ENCODE measurements at places on chromosomes 7 and 10.

GRCh38 chr7:77540402-77540822 lies 3.3 kb downstream of the PTPN12 start:
- DNase-seq, result no peak

DNA sequence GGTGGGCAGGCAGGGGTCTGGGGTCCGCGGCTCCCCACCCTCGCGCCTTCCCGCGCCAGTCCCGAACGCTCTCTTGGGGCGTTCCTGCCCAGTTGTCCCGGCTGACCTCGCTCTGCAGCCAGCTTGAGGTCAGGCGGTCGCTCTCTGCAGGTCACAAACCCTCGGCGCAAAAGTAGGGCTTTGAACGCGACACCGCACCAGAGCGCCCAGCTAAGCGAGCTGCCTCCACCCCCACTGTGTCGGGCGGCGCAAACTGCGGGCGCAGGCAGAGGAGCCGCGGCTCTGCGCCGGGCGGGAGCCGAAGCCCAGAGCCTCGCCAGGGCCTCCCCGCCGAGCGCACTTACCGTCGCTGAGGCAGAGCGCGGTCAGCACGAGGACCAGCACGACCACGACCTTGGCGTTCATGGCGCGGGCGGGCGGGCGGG lies 284 bp downstream of the CXCL12 start:
- no peak for DNase-seq

DNA sequence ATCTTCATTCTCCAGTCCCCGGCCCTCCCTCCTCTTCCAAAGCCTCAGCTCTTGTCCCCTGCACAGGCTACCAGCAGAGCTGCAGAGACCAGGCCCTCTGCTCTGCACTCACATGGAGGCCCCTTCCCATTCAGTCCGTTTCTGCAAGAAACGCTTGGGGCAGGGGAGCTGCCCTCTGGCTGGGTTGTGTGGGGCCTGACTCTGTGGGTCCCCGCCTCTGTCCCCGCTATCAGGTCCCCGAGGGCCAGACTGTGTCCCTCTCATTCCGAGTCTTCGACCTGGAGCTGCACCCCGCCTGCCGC lies 1.5 kb downstream of the PCOLCE start:
- DNase-seq, result no peak

DNA sequence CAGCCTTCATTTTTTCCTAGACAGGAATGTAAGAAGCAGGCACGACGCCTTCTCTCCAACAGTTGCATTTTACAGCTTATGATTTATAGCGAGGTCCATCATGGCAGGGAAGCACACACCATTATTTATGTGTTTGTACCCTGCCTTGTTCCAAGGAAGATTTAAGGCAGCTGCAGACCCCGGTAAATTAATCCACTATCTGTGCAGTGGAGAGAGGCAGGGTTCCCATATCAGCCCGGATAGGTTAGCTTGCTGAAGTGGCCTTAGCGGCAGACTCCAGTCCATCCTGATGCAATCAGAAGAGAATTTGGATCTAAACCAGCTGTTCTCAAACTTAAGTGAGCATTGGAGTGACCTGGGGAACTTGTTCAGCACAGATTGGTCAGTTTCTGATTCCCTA lies 359.4 kb downstream of the GALNT17 start:
- DNase-seq, result peak; percentile 41

DNA sequence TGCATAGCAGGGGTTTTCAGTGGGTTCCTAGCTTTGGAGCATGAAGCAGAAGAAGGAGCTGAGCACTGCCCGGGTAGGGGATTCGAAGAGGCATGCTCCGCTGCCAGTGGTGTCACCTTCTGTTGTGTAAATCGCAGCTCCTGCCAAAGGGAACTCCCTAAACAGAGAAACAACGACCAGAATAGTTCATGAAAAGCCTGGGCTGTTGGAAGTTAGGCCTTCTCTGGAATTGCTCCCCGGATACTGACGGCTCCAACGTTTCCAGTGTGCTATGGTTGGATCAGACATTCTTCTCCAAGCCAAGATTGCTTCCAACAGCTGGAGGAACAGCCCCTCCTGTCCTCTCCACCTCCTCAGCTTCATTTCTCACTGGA lies 546.0 kb upstream of the FZD8 start:
- no peak for DNase-seq

GRCh38 chr10:76548716-76549115 lies 1088.9 kb downstream of the KCNMA1 start:
- DNase-seq, result no peak

DNA sequence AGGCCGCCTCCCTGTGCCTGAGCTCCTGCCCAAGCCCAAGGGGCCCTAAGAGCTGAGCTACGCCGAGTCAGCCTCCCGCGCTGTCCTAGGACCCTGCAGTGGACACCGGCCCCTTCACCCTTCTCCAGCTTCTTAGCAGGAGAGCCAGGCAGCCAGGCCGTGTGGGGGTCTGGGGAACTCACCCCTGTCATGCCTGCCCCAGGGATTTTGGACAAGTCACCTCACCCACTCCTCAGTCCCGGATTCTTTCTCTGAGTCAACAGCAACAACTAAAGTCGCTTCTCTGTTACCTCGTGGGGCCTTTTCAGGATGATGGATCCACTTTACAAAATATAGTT lies 79.3 kb downstream of the MKI67 start:
- DNase-seq, result no peak

- no peak for DNase-seq
These were observed 91.3 kb upstream of the BET1 start for GRCh38 chr7:94095316-94096009.

- DNase-seq, result peak; percentile 67
These were observed 324.8 kb downstream of the SFMBT2 start for GRCh38 chr10:7085913-7086589.

DNA sequence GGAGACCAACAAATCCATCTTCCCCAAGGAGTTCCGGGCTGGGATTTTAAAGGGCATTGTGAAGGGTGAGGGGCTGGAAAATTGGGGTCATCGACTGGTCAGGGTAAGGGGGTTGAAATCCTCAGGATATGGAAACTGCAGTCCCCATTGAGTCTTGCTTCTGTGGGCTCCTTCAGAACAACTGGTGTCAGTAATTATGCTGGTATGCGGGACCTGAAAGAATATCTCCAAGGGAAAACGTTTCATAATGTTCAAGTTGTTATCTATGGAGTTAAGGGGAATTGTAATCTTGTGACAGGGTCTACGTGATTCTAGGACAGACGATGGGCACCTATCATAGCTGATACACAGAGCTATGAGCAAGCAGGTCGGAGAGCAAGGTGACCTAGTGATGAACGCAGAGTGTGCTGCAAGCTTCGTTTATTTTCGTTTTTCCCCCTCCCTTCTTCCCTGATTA lies 494 bp upstream of the RHBDD2 start:
- no peak for DNase-seq

DNA sequence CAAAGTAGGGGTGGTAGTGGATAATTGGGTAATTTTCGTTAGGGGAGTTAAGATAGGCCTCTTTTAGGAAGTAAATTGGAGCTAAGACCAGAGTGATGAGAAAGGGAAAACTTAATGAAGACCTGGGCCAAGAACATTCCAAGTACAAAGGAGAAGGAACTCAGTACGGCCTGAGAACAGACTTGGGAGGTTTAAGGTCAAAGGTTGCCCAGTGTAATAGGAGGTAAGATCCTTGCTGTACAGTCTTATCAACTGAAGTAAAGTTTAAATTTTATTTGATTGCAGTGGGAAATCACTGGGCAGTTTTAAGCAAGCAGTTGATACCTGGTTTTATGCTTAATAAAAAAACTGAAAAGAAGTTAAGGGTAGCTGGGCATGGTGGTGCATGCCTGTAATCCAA lies 76.4 kb downstream of the MPLKIP start:
- no peak for DNase-seq

DNA sequence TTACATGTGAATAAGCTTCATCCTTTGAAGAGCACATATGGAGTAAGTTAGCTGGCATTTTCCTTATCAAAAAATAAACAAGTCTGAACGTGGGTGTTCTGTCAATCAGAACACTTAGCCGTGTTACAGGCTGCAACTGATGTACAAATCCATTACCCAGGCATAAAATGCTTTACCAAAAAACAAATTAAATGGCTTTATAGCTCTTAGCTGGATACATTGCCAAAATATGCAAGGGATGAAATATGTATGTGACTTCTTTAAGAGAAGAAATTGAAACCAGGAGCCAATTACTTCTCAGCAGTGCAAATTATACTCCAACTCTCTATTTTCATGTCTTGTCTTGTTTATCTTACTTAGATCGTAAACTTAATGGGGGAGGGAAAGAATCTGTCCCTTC lies 214.8 kb downstream of the DGKB start:
- no peak for DNase-seq

GRCh38 chr7:91168871-91169829 lies 95.1 kb upstream of the FZD1 start:
- no peak for DNase-seq

GRCh38 chr10:90394311-90394710 lies 463.5 kb downstream of the HTR7 start:
- no peak for DNase-seq

DNA sequence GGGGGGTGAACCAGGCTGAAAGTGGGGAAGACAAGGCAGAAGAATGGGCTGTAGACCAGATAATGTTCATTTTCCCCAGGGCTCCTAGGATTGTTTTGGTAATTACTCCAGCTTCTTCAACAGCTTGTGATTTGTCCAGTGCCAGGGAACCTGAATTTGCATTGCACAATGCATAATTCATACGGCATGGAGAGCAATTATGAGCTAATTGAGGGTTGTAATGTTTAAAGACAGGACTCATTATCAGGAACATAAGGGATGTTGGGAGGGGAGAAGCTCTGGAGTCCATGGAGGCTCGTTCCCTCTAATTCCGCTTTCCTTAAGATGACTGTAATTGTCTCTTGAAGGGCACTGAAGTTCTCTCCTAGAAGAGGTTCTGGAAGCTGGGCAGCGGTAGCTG lies 405.0 kb upstream of the ZMIZ1 start:
- DNase-seq, result no peak

DNA sequence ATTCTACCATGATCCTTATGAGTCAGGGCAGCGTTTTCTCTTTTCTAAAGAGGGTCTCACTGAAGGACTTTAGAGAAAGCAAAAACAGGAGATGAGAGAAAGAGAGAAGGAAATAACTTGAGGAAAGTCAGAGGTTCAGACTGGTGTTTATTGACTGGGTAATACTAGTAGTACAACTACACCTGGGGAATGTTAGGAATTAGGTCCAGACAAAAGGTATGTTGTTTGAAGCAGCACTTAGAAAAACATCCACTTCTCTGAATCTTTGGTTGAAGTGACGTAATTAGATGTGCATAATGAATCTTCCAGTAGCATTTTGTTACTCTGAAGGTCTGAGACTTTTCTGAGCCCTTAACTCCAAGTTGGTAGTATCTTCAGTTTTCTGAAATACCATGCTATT lies 380.3 kb upstream of the LRGUK start:
- no peak for DNase-seq

DNA sequence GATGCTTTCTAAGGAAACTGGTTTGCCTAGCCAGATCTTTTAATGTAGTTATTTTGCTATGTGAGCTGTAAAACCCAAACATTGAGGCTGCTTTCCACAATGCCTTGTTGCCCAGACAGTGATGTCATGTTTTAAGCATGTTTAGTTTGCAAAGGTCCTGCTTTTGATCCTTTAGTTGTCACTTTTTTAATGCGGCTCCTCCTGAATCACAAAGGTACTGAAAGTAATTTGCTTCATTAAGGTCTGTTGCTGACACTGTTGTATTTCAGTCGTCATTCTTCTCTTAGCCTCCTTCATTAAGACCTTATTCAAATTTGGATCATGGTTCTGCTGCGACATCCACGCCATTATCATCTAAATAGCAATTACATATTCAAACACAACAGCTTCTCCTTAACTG lies 10.6 kb downstream of the RPA3 start:
- DNase-seq, result no peak

DNA sequence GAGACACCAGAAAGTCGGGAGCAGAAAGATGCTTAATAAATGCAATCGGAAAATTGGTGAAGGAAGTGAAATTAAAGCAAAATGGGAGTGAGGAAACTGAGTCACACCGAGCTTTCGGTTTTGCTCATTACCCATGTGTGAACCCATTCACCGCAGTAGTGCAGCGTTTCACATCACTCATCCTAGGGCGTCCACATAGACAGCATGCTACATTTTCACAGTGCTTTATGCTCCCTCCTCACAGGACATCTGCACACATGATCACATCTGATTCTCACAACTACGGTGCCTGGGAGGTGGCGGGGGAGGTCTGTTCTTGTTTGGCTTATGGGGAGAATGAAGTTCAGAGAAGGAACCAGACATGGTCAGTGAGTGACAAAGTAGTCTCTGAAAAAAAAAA lies 36.6 kb upstream of the ATP6V0A4 start:
- no peak for DNase-seq

- DNase-seq, result no peak
These were observed 9.9 kb downstream of the C7orf57 start for GRCh38 chr7:48045195-48045765.

DNA sequence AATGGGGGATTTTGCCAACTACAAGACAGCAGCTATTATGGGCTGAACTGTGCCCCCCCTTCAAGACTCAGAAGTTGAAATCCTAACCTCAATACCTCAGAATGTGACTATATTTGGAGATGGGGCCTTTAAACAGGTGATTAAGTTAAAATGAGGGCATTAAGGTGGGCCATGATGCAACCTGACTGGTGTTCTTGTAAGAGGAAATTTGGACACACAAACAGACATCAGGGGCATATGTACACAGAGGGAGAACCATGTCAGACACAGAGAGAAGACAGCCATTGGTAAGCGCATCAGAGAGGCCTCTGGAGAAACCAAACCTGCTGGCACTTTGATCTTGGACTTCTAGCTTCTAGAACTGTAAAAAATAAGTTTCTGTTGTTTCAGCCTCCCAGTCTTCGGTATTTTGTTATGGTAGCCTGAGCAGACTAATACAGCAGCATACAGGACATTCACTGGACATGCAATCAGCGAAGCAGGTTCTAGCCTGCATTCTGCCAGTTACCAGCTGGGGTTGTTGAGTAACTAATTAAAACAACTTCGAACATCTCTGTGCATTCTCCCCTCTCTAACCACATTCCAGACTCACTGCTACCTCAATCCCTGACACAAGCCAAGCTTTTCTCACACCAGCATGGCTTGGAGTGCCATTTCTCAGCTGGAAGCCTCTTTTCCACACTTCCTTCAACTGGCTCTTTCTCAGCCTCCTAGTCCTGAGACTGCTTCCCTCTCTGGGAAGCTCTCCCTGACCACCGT lies 141.4 kb downstream of the DOCK4 start:
- no peak for DNase-seq

DNA sequence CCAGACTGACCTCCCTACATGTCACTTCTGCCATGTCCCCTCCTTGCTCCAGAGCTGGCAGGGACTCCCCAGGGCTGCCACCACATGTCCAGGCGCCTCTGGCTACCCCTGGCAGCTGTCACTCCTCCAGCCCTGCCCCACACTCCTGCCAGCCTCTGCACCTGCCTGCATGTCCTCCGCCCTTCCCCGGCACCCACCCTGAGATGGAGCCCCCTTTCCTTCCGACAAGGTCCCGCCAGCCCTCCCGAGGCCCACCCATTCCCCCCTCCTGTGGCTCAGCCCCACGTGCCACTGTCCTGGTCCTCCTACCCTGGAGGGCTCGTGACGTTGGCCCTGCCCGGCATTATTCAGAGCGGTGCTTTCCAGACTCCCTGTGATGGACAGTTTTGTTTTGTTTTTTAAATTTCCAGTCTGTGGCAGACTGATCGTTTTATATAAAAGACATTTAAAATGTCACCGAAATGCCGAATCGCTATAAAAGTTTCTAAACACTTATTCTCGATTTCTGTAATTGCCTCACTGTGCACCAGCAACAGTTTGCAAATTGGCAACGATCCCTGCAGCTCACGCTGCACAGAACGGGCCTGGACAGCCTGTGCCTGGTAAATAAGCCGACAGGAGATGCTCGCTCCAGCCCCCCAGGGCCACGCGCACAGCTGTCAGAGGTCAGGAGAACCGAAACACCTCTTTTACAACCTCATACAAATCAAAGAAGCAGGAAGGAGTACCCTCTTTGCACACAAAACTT lies 111.1 kb upstream of the SH2B2 start:
- DNase-seq, result no peak

GRCh38 chr7:2687338-2687869 lies 598 bp upstream of the AMZ1 start:
- no peak for DNase-seq
